ENCODE measurements at places on chromosomes 4 and X.

DNA sequence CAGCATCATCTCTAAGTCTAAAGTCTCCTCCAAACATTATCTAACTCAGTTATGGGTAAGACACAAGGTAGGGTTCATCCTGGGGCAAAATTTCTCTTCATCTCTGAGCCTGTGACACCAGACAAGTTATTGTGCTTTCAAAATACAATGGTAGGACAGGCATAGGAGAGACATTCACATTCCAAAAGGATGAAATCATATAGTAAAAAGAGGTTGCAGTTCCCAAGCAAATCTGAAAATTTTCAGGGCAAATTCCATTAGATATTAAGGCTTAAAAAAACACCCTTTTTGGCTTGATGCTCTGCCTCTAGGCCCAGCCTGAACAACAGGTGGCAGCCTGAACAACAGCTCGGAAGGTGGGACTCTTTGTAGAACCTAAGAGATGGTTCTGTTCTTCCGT is 448.3 kb upstream of the SLIT2 start:
- no peak for DNase-seq

- DNase-seq = no peak
Measured at GRCh38 chr4:141501395-141501794, 135.0 kb upstream of the IL15 start.

GRCh38 chr4:166838975-166839614 is 395.2 kb downstream of the SPOCK3 start:
- DNase-seq = no peak

GRCh38 chr4:1030559-1030958 is 19.1 kb downstream of the FGFRL1 start:
- no peak for DNase-seq

- DNase-seq = no peak
Measured at GRCh38 chr4:3387943-3388361, 53.8 kb upstream of the HGFAC start.

- DNase-seq = no peak
Measured at GRCh38 chr4:58564695-58565475, 1454.7 kb upstream of the IGFBP7 start.

DNA sequence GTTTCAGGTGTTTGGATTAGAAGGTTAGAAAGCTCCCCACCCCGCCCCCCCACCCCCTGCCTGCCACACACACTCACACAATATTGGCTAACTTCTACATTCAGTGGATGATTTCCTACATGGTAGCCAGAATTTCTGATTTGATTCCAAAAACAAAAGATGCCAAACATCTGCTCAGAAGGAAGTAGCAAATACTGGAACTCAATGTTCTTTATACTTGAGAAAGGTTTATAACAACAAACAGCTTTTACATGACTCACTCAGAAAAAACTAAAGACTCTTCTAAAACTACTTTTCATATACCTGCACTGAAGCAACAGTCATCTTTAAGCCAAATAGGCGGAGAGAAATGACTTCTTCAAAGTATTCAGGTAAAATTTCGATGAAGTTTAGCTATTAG is 750.5 kb upstream of the POU3F4 start:
- no peak for DNase-seq

DNA sequence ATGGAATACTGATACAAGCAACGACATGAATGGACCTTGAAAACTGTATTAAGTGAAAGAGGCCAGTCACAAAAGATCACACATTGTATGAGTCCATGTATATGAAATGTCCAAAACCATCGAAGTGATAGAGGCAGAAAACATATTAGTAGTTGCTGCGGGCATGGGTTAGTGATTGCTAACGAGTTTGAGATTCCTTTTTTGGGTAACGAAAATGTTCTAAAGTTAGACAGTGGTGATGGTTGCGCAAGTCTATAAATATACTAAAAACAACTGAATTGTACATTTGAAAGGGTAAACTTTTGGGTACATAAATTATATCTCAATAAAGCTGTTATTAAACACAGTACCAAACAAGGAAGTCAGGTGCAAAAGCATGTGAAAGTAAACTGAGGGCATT is 234.5 kb downstream of the FBXW7 start:
- DNase-seq = no peak

DNA sequence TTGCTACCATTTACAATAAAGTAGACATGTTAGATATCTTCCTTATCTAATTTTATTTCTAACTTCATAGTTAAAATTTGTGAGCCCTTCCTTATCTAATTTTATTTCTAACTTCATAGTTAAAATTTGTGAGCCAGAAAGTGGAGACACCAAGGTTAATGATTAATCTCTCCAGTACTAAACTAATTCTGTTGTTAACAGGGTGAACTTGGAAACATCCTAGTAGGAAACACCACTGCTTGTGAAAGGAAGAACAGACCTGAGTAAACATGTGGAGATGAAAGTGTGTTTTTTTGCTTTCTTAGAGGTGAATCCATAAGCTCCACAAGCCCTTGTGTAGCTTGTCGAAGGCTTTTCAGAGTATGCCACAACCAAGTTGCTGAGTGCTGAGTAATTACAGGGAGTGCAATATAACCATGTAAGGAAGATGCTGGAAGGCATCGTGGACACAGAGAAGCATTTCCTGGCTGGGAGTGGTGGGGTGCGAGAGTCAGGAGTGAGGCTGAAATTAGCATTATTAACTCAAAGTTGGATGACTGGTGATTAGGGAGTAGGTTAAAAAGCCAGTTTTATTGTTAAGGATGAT is 118.6 kb upstream of the NEIL3 start:
- DNase-seq = no peak

DNA sequence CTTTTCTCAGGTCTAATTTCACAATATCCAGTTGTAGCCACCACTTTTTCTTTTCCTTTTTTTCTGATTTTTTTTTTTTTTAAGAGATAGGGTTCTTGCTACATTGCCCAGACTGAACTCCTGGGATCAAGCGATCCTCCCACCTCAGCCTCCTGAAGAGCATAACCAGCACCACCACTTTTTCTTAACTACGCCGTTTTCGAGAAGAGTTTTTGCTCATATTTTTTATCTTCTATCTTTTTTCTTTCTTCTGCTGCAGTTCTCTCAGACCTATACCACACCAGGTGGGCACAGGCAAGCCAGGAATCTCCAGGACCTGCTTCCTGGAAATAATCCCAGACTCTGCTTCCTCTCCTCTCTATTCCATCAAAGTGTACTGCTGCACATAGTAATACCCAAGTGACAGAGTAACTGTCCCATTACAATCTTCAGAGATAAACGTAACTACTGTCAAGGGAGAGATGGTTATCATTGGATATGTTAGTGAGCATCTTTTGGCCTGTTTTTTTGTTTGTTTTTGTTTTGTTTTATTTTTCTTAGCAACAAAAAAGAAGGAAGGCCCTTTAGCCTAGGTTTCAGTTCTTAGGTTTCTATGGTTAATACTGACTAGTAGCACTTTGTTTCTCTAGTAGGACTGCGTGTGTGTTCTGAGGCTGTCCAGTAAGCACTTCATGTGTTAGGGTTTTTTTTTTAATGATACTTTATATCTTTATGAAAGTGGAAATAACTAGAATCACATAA is 59.2 kb upstream of the TXK start:
- no peak for DNase-seq

DNA sequence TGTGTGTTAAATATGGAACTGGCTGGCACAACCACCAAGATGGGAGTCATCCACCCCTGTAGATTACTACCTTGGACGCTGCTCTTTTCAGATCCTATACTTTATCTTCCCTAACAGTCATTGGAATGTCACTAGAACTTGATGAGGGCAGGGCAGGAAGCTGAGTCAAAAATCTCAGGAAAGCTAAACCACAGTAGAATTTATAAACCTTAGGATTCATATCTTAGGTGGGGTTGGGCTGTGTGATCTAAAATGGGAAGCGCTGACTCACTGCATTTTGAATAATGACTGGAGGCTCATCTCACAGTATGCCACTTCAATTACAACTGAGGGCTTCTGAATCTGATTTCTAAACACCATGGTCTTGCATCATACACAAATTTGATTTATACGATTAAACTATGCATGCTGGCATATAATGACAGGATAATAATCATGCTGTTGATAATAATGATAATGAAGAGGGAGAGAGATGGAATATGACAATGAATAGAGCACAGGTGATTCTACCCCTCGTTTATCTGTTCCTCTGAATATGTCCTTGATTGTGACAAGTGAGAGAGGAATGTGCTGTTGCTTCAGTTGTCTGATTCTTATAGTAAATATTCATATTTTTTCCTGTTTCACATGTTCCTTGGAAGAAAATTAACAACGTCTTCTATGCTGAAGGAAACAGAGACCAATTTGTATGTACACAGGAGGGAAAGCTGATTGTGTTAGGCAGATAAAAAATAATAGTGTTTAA is 270.3 kb upstream of the HS3ST1 start:
- DNase-seq = no peak

GRCh38 chr4:40150932-40151331 is 45.9 kb upstream of the RHOH start:
- no peak for DNase-seq
